ENCODE measurements at places on chromosomes 2 and 18.

DNA sequence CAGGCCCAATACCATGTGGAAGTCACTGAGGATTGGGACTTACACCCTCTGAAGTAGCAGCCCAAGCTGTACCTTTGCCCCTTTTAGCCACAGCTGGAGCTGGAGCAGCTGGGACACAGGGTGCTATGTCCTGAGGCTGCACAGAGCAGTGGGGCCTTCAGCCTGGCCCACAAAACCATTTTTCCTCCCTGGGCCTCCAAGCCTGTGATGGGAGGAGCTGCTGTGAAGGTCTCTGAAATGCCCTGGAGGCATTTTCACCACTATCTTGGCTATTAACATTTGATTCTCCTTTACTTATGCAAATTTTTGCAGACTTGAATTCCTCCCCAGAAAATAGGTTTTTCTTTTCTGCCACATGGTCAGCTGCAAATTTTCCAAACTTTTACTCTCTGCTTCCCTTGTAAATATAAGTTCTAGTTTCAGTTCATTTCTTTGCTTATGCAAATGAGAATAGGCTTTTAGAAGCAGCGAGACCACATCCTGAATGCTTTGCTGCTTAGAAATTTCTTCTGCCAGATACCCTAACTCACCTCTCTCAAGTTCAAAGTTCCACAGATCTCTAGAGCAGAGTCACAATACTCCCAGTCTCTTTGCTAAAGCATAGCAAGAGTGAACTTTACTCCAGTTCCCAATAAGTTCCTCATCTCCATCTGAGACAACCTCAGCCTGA lies 213.8 kb upstream of the MGAT5 start:
- no peak for DNase-seq

DNA sequence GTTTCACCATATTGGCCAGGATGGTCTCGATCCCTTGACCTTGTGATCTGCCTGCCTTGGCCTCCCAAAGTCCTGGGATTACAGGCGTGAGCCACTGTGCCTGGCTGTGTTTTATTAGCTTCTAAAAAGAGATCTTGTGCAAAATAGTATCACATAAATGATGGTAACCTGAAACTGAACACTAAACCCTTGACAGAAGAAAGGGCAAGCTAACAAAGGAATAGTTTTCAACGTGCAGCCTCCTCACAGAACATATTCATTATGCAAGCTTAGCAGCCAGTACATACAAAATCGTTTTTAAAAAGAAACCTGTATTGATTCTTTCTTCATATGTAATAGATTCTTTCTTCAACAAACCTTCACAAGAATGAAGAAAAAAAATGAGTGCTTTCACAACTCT lies 20.6 kb downstream of the CHN1 start:
- no peak for DNase-seq

DNA sequence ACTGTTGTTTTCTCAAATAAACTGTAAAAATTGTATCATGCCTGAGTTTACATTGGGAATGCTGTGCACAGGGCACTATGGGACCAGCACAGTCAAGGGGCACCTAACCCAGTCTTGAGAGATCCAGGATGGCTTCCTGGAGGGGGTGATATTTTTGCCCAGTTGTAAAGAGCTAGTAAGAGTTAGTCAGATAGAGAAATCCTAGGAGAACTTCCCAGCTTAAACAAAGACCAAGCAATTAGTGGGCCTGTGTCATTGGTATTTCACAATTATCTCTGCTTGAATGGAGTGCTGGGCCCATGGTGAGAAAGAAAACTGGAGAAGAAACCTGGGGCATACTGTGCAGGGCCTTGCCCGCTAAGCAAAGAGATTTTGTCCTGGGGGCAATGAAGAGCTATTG lies 12.2 kb downstream of the XDH start:
- no peak for DNase-seq

DNA sequence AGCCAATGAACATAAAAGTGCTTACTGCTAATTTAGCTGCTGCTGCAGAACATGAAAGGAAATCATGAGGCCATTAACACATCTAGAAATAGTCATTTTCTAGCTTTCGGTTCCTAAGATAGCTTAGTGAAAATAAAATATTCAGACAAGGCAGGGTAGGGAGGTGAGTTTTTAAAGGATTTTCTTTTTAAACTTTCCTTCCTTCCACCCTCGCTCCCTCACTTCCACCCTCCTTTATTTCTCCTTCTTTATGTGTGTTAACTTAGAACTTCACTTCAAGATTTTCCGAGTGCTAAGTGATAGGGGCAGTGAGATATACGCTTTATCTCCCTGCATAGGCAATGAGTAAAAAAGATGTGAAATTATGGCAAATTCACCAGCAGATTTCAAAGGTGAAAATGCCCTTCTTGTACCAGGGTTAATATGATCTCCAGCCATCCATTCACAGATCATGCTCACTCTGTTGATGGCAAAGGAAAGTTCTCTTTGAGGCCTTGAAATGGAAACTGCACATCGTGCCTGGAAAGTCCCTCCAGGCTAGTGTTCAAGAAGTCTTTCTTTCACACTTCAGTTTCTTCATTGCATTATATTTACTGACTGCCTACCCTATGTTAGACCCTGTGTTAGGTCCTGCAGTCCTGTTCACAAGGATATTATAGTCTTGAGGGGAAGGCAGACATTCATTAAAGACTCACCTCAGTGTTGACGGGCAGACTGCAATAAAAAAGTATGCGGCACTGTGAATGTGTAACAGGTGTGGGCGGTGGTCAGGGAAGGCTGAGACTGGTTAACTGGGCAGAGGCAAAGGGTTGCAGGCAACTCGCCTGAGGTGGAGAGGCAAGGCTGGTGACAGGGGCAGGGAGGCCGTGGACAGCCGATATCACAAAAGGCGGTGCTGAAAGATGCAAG lies 200.8 kb downstream of the PLCL1 start:
- DNase-seq = peak; percentile 43

GRCh38 chr2:131045286-131046027 lies 47.8 kb downstream of the FAM168B start:
- no peak for DNase-seq

DNA sequence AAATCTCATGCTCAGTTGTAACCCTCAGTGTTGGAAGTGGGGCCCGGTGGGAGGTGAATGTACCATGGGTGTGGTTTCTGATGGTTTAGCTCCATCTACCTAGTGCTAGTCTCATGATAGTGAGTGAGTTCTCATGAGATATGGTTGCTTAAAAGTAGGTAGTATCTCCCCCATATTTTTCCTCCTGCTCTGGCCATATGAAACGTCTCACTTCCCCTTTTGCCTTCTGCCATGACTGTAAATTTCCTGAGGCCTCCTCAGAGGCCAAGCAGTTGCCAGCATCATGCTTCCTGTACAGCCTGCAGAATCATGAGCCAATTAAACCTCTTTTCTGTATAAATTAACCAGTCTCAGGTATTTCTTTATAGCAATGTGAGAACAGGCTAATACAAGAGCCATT lies 62.8 kb upstream of the RNF152 start:
- DNase-seq = no peak

DNA sequence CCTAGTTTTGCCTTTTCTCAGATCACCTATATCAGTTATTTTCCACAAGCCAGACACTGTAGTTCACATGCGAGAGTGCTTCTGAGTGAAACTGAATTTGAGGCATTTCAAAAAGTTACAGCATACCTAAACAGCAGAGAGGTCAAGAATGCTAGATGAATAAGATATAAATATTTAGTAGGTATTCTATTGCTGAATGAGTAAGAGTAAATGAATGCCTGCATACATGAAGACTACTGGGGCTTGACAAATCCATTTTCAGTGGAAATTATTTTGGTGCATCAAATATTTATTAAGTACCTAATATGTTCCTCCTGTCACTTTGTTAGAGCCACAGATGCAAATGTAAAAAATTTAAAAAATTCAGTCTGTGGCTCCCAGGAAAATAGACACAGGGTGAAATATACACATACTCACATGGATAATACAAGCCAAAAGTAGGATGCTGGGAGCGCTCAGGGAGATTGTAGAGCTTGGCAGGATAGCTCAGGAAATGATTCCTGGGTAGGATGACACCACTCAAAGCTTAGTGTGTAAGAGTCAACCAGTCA lies 27.6 kb upstream of the CDC42EP3 start:
- DNase-seq = no peak

- DNase-seq = no peak
These were observed 153.5 kb downstream of the ANTXR1 start for GRCh38 chr2:69166465-69166811.

DNA sequence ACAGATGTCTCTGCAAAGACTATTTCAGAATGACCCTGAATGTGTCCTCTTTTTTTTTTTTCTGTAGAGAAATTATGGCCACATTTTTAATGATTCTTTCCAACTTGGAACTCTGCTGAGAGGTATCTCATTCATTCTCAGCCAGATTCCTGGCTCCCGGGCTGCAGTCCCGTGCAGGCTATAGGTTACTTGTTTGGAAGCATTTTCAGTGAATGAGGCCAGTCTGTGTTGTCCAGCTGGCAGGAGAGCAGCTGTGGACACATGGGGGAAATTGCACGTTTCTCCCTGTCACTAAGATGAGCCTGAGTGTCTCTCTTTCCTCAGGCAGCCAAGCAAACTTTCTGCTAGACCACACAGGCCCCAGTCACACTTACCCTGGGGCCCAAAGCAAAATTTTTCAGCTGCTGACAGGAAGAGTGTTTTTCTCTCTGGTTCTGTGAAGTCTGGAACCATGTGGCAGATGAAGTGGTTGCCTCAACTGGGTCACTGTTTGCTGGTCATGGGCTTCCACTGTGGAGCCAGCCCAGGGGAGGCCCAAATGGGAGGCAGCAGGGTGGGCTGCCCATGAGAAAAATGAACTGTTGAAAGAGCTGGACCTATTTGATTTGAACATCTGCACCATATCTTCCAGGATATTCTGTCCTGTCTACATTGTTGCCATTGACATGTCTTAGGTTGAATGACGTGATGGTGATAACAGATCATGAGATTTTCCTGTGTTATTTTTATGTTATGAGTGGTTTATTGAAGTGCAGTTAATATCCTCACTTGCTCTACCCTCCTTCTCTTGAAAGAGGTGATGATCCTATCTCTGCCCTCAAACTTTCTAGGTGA lies 431.2 kb downstream of the LPIN1 start:
- no peak for DNase-seq

DNA sequence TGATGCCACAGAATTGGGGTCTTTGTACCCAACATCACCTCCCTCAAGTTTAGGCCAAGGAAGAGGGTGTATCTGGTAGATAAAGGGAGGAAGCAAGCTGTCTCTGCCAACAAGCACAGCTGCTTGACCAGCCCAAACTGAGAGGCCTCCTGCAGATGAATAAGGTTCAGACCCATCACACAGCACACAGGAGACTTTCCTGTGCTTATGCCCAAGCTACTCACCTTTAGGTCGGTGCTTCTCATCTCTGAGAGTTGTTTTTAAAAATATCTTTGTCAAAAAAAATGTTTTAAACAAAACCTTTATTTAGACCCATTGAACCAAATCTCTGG lies 24.7 kb upstream of the SP3 start:
- no peak for DNase-seq

- no peak for DNase-seq
These were observed 847.2 kb downstream of the TDRD15 start for GRCh38 chr2:21970971-21971370.

DNA sequence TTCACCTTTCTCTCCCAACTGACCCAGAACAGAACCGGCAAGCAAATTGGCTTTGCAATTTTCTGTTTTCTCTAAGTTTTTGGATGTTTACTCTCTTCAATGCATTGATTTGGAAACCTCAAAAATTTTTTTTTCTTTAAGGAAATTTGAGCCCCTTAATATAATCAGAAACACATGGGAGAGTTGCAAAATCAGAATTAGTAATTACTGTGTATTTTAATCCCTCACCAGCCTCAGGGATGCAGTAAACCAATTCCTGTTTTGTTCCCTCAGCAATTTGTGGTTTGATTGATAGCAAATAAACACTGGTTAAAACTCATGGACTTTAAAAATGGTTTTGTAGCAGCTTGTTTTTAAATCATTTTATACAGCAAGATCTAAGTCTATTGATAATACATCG lies 281.5 kb downstream of the NEDD4L start:
- no peak for DNase-seq

- no peak for DNase-seq
These were observed 489.1 kb downstream of the STK39 start for GRCh38 chr2:167758292-167758691.

GRCh38 chr2:132662732-132663131 lies 7.3 kb downstream of the LYPD1 start:
- no peak for DNase-seq

All from stimulated activated CD4-positive, alpha-beta T cell treated with anti-CD3 and anti-CD28 coated beads, Interleukin-4, amount 100 ng/mL, for 4 hours (primary cell).